Cardiac muscle cell (in vitro differentiated cells and primary cell): ENCODE measurements at places on chromosomes 5 and 9. TPM values are rescaled to one million over a fixed set of nuclear protein-coding genes. Genes with fewer than 3 reads are reported as not detected.

- H3K4me1 ChIP-seq: peaks cover 4% of the 10 kb centered on the region
- DNase-seq: no peak
- no peak overlapping the region for H3K27ac ChIP-seq
- peak overlapping the region; percentile 44 for H3K4me3 ChIP-seq
Observed at GRCh38 chr5:115179394-115180164, 9.9 kb upstream of the TRIM36 start.

SLC45A2 gene
- 0.32 TPM in 1 of 2 replicates, not detected in the other for polyA plus RNA-seq

GRCh38 chr5:142287096-142287972, 37.5 kb downstream of the SPRY4 start:
- no peak overlapping the region for H3K4me3 ChIP-seq
- H3K4me1 ChIP-seq: peaks cover 14% of the 10 kb centered on the region
- H3K27me3 ChIP-seq: no peaks in the 10 kb centered on the region

CCL27 gene
- 1.1 and 1.3 TPM in 2 replicates for polyA plus RNA-seq

GRCh38 chr9:130884542-130885483, 11.8 kb downstream of the QRFP start:
- H3K4me3 ChIP-seq: no peak overlapping the region
- H3K27ac ChIP-seq: peak overlapping the region; percentile 35
- no peaks in the 10 kb centered on the region for H3K27me3 ChIP-seq
- H3K36me3 ChIP-seq: peaks cover 71% of the 10 kb centered on the region
- no peak for DNase-seq

DNA sequence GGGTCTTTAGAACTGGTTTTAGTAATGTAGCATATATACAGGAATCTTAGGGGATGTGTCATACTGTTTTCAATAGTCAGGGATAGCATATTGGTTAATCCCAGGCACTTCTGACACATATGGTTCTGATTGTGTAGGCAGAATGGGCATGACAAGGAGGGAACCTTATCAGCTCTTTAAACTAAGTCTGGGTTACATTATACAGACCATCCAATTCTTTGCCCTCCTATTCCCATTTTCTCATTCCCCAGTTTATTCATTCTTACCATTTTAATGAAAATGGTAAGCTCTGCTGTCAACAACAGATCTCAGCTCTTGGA, 85.1 kb downstream of the NDUFAF2 start:
- no peaks in the 10 kb centered on the region for H3K27me3 ChIP-seq
- H3K36me3 ChIP-seq: no peaks in the 10 kb centered on the region
- no peak overlapping the region for H3K27ac ChIP-seq
- no peak overlapping the region for H3K4me3 ChIP-seq
- no peak for DNase-seq

DNA sequence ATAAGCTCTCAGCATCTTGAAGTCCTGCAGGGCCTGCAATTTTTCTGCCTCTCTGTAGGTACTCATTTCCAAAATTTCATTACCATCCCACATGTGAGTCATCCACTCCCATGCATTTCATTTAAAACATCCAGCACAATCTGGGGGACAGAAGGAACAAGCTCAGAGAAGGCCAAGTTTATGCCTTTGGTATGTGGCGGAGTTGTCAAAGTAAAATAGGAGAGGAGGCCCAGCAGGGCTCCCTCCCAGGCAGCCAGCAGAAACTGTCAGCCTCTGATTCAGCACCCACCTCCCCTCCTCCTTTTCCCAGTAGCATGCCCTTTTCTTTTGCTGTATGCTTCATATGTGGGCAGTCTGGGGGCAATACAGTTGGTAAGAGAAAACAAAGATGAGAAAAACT, 126.4 kb upstream of the ZNF366 start:
- H3K4me1 ChIP-seq: peaks cover 8% of the 10 kb centered on the region
- no peaks in the 10 kb centered on the region for H3K36me3 ChIP-seq
- peak; percentile 83 for DNase-seq
- no peak overlapping the region for H3K4me3 ChIP-seq
- no peak overlapping the region for H3K27ac ChIP-seq

- DNase-seq: no peak
- H3K27me3 ChIP-seq: no peaks in the 10 kb centered on the region
- no peaks in the 10 kb centered on the region for H3K36me3 ChIP-seq
- no peak overlapping the region for H3K4me3 ChIP-seq
- H3K4me1 ChIP-seq: no peaks in the 10 kb centered on the region
- H3K27ac ChIP-seq: no peak overlapping the region
Observed at GRCh38 chr5:159456722-159457465, 126.6 kb upstream of the IL12B start.

- H3K27ac ChIP-seq: no peak overlapping the region
- H3K4me1 ChIP-seq: no peaks in the 10 kb centered on the region
- H3K4me3 ChIP-seq: no peak overlapping the region
- no peaks in the 10 kb centered on the region for H3K27me3 ChIP-seq
- no peaks in the 10 kb centered on the region for H3K36me3 ChIP-seq
Observed at GRCh38 chr5:115977096-115977495, 14.8 kb downstream of the LVRN start.

GRCh38 chr5:151023047-151023615, 2.7 kb downstream of the GPX3 start:
- H3K4me1 ChIP-seq: peaks cover 3% of the 10 kb centered on the region
- no peak overlapping the region for H3K27ac ChIP-seq
- DNase-seq: no peak
- H3K27me3 ChIP-seq: no peaks in the 10 kb centered on the region
- H3K4me3 ChIP-seq: no peak overlapping the region

DNA sequence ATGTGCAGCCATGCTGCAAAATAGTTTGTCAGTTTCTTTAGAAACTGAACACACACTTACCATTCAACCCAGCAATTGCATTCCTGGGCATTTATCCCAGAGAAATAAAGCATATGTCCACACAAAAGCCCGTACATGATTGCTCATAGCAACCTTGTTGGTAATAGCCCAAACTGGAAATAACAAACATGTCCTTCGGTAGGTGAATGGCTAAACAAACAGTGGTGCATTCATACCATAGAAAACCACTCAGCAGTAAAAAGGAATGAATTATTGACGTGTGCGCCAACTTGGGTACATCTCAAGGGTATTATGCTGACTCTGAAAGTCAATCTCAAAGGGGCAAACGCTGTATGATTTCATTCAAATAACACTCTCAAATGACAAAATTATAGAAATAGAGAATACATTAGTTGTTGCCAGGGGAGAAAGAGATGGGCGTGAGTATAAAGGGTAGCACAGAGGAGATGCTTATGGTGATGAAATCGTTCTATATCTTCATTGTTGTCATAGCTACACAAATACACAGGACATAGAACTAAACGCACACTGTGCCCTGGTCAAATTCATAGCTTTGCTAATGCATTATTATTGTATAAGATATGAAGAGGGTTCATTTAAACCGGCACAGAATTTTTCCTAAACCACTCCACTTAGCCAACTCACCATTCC, 58.2 kb downstream of the DRD1 start:
- no peaks in the 10 kb centered on the region for H3K36me3 ChIP-seq
- H3K4me3 ChIP-seq: no peak overlapping the region
- no peaks in the 10 kb centered on the region for H3K27me3 ChIP-seq
- DNase-seq: no peak
- peaks cover 4% of the 10 kb centered on the region for H3K4me1 ChIP-seq

GRCh38 chr5:96440185-96440538, 7.1 kb upstream of the PCSK1 start:
- no peaks in the 10 kb centered on the region for H3K4me1 ChIP-seq
- no peak overlapping the region for H3K27ac ChIP-seq
- H3K36me3 ChIP-seq: no peaks in the 10 kb centered on the region
- H3K4me3 ChIP-seq: no peak overlapping the region
- H3K27me3 ChIP-seq: peaks cover 12% of the 10 kb centered on the region

- H3K36me3 ChIP-seq: no peaks in the 10 kb centered on the region
- H3K27me3 ChIP-seq: no peaks in the 10 kb centered on the region
- no peaks in the 10 kb centered on the region for H3K4me1 ChIP-seq
- no peak for DNase-seq
- no peak overlapping the region for H3K27ac ChIP-seq
Observed at GRCh38 chr5:96517295-96517694, 84.2 kb upstream of the PCSK1 start.

GRCh38 chr5:82426464-82427154, 148.5 kb upstream of the RPS23 start:
- no peak for DNase-seq
- H3K27ac ChIP-seq: no peak overlapping the region
- H3K4me1 ChIP-seq: no peaks in the 10 kb centered on the region
- no peaks in the 10 kb centered on the region for H3K27me3 ChIP-seq
- no peaks in the 10 kb centered on the region for H3K36me3 ChIP-seq
- H3K4me3 ChIP-seq: no peak overlapping the region

DNA sequence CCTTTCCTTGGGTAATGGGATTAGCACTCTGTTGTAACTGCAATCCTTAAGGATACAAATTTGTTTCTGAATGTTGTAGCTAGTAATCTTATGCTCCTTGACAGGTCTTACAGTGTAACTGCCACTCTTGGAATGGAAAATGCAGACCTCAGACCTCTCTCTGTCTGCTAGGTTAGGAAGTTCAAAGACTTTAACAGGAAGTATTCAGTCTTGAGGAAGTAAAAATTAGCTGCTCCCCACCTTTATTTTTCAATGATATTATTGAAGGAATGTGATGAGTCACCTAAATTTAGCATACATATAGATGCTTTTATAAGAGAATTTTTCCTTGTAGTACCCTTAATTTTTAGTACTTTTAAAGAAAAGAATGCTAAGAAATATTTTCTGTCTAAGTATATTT, 71.5 kb downstream of the PAM start:
- H3K4me1 ChIP-seq: no peaks in the 10 kb centered on the region
- H3K27ac ChIP-seq: no peak overlapping the region
- no peaks in the 10 kb centered on the region for H3K27me3 ChIP-seq
- no peaks in the 10 kb centered on the region for H3K36me3 ChIP-seq

DAB2IP gene
- 25.7 and 31.7 TPM in 2 replicates for polyA plus RNA-seq

DNA sequence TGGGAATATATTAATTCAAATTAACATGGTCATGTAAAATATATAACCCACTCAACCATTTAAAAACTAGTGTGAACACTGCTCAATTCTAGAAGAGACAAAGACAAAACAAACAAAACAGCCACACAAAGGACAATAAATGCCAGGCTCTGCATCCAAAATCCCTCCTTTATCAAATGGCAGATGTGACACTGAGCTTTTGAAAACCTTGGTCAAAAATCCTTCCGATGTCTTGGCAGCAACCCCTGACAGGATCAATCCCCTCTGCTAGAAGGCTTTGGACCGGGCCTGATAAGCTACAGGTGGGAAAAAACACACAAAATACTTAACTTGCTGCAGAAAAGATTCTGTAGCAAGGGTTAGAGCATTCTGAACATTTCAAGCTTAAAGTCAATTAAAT, 61.5 kb downstream of the ZFR start:
- no peaks in the 10 kb centered on the region for H3K27me3 ChIP-seq
- peaks cover 83% of the 10 kb centered on the region for H3K36me3 ChIP-seq
- no peak overlapping the region for H3K4me3 ChIP-seq
- no peak overlapping the region for H3K27ac ChIP-seq

- H3K36me3 ChIP-seq: no peaks in the 10 kb centered on the region
- H3K27me3 ChIP-seq: no peaks in the 10 kb centered on the region
- peaks cover 7% of the 10 kb centered on the region for H3K4me1 ChIP-seq
- H3K27ac ChIP-seq: no peak overlapping the region
- H3K4me3 ChIP-seq: no peak overlapping the region
Observed at GRCh38 chr5:957748-958485, 50.7 kb upstream of the NKD2 start.

DNA sequence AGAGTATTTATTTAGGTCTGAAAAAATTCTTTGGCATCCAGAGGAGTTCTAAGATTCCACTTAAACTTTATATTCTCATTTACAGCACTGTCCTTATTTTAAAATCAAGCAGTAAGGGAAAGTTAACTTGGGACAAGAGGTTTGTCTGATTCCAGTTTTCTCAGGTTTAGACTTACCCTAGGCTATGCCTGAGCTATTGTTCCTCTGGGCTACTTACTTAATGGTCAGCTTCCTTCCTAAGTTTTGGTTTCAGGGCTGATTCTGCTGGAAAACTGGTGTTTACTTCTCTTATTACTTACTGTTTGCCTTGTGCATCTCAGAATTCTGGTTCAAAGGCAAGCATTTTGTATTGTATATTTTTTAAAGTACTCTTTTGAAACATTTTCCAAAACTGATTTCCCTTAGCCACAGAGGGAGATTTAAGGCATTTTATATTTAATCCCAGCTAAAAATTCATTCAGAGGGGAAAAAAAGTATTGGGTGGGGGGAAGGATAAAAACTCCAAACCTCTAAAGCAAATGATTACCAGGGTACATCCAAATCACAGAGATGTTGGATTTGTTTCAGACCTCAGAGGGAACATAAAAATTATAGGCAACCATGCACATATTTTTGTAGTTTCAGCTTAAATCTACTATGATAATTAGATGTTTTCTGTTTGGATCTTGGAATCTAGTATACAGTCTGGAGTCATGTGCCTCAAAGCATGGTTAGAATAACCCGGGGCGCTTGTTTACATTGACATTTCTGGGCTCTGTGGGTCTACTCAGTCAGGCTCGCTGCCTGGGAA, 290.0 kb downstream of the ARHGAP26 start:
- no peak overlapping the region for H3K27ac ChIP-seq
- no peaks in the 10 kb centered on the region for H3K27me3 ChIP-seq
- no peak for DNase-seq
- H3K36me3 ChIP-seq: peaks cover 5% of the 10 kb centered on the region
- no peak overlapping the region for H3K4me3 ChIP-seq

DNA sequence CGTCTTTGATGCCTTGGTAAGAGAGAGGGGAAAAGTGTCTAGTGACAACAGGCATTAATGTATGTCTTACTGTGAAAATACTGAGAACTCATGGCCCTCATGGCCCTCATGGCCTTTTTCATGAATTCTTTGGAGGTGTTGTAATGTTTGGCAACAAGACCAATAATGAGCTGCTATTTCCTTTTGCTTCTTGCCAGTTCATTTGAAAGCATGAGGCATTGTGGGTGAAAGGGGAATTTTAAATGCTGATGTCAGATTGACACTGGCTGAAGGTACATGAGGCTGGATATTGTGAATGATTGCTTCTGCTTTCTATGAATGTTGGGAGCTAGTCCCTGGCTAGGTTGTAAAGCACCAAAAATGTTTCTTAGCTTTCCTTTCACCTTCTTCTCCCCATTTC, 79.2 kb downstream of the DOCK2 start:
- peak; percentile 86 for DNase-seq
- H3K27me3 ChIP-seq: no peaks in the 10 kb centered on the region
- H3K27ac ChIP-seq: no peak overlapping the region
- no peaks in the 10 kb centered on the region for H3K4me1 ChIP-seq
- no peak overlapping the region for H3K4me3 ChIP-seq
- no peaks in the 10 kb centered on the region for H3K36me3 ChIP-seq

DNA sequence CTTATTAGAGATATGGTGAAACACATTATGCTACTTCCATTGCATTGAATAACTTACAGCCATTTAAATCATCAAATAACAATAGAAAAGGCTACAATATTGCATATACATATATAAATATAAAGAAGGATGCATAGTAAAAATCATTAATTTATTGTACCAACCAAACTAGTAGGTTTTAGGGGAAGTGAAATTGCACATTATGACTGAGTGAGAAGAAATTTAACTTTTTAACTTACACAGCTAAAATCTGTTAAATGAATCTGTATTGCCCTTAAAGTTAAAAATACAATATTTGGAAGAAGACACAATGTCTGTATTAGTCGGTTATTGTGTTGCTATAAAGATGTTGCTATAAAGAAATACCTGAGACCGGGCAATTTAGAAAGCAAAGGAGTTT, 2073.7 kb upstream of the ACO1 start:
- H3K27ac ChIP-seq: no peak overlapping the region
- H3K36me3 ChIP-seq: no peaks in the 10 kb centered on the region
- H3K4me3 ChIP-seq: no peak overlapping the region
- H3K4me1 ChIP-seq: no peaks in the 10 kb centered on the region
- DNase-seq: no peak

GRM6 gene
- polyA plus RNA-seq: not detected in 2 replicates

- no peaks in the 10 kb centered on the region for H3K36me3 ChIP-seq
- H3K27ac ChIP-seq: no peak overlapping the region
- DNase-seq: no peak
- no peaks in the 10 kb centered on the region for H3K4me1 ChIP-seq
- no peaks in the 10 kb centered on the region for H3K27me3 ChIP-seq
Observed at GRCh38 chr9:35569206-35569605, 35.9 kb upstream of the TESK1 start.

PALM2AKAP2 gene
- 55.1 and 71.7 TPM in 2 replicates for polyA plus RNA-seq

BSPRY gene
- 0.93 and 2.1 TPM in 2 replicates for polyA plus RNA-seq
